ENCODE measurements at places on chromosomes 4 and X.

GRCh38 chr4:3863841-3864741 lies 97.9 kb downstream of the ADRA2C start:
- no peak for DNase-seq

- no peak for DNase-seq
These were observed 44.3 kb downstream of the CHST7 start for GRCh38 chrX:46617906-46618305.

- DNase-seq = no peak
These were observed 122.9 kb downstream of the PPA2 start for GRCh38 chr4:105350859-105351490.

- DNase-seq = no peak
These were observed 5.1 kb upstream of the DGAT2L6 start for GRCh38 chrX:70172221-70172620.

DNA sequence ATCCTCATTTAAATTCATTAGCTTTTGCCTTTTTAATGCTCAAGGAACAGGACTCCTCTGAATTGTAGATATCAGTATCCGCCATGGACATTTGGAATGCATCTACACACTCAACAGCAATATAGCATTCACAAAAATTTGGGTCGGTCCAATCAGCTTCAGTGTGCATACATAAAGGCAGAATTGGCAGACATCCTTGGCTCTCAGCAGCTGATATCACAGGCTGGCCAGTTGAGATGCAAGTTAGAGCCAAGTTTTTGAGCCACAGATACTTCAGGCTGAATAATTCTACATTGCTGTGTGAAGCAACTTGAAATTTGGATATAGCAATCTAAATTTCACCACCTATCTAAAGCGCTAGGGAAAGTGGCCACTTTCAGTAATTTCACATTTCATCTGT lies 821.1 kb downstream of the PCDH19 start:
- no peak for DNase-seq

GRCh38 chr4:169144061-169144600 lies 126.6 kb downstream of the SH3RF1 start:
- DNase-seq = no peak

DNA sequence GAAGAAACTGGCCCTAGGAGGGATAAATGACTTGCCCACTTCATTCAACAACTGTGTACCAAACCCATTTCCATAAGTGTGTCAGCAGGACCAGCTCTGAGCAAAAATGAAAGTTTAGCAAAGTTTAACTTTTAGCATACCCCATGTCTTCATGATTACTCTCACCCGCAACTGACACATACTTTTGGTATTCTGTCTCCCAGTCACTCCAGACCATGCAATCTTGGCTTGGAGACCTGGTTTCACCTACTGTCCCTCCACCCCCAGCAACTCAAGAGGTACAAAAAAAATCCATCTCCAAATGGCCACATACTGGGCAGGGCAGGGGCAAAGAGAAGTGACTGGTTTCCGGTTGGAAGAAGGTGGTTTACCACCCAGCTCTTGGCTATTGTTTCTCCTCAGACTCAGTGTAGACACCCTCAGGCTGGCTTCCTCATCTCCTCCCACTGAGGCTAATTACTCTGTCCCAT lies 79.8 kb downstream of the RLIM start:
- peak; percentile 77 for DNase-seq

DNA sequence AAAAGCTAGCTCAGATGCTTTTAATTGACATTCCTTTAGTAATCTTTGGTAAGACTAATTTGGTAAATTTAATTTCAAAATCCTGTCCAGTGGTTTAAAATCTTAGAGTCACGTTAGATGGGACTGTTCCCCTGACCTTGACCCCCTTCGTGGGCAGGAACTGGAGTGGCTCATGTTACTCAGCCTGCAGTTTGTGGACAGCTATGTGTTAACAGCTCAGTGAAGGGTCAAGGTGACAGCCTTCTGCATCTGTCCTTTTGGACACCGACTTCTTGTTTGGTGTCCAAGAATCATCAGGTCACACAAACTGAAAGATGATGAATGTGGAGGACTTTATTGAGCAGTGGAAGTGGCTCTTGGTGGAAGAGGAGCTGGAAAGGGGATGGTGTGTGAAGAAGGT lies 2.9 kb downstream of the ARSF start:
- no peak for DNase-seq

GRCh38 chr4:124783847-124784246 lies 71.3 kb upstream of the ANKRD50 start:
- peak; percentile 39 for DNase-seq

DNA sequence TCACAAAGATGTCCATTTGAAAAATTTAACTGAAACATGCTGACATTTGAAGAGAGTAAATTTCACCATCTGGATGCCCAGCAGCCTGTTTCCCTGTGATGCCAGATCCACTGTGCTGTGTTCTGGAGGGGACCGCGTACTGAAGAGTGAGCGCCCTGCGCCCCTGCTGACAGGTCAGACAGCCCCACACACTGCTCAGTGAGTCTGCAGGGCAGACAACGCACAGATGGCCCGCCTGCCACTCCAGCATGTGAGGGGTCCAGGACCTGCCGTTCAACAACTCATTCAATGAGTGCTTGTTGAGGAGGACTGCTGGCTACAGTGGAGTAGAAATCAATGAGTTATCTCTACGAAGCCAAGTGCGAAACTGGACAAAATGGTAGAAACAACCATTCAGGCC lies 49.2 kb downstream of the FGFRL1 start:
- no peak for DNase-seq

DNA sequence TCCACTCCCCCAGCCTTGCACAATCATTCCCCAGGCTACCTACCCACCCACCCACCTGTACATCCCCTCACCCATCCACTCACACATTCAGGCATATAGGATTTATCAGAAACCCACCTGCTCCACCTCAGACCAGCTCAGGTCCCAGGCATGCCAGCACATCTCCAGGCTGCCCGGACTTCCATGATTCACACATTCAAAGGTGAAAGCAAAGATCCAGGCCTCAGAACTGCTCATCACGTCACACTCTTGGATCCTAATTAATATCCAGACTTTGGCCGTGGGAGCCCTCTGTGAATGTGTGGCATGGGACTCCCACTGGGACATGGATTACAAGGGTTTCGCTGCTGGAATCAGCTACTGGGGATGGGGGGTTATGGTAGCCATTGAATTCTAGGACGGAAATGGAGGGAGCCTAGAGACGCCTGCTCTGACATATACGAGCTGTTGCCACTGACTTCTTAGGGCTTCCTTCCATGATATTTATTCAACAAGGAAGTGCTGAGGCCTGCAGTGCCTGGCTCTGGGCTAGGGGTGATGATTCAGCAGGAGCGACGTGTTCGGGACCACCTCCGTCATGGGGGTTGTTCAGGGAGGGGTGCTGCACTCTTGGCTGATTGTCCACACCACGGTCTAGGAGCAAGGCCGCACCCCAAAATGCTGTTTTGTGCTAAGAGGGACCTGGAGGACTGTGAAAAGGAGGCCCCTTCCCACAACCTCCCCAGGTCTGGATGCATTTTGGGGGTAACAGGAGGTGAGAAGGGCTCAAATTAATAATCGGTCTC lies 56.9 kb upstream of the ADRA2C start:
- no peak for DNase-seq

GRCh38 chr4:54897590-54897989 lies 227.8 kb downstream of the KDR start:
- DNase-seq = no peak

DNA sequence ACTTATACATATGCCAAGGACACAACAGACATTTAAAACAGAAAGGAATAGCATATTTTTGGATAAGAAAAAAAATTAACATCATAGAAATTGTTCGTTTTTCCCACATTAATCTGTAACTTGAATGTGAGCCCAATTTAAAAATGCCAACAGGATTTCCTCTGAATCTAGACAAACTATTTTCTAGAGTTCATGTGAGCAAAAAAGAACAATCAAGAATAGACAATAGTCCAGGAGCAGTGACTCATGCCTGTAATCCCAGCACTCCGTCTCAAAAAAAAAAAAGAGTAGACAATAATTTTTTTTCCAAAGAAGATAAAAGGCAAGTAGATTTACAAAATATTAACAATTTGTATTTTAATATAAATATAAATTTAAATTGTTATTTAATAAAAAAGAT lies 73.7 kb upstream of the DUSP21 start:
- peak; percentile 4 for DNase-seq
